AG09319 (cell line): ENCODE measurements at places on chromosomes 2 and 18.

- no peak for DNase-seq
Observed at GRCh38 chr18:78857314-78858150, 122.1 kb upstream of the SALL3 start.

- no peak for DNase-seq
Observed at GRCh38 chr2:223095207-223095606, 43.2 kb downstream of the KCNE4 start.

DNA sequence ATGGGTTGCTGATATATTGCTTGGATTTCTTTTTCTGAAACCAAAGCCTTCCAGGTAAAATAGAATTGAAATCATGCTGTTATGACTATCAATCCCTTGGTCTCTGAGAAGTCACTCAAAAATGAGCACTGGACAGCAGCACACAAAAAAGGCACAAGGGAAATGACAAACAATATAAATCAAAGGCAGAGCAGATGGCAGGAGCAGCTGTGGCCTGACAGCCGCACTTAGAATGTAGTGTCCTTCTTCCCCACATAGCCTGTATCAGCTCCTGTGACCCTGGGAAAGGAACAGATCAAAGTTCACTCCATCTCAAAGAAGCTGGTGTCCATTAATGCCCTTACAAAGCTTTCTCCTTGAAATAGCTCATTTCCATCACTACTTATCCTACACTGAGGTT is 326.7 kb downstream of the SUCLG1 start:
- DNase-seq: no peak

GRCh38 chr2:240095556-240096523 is 40.3 kb downstream of the COPS9 start:
- no peak for DNase-seq

DNA sequence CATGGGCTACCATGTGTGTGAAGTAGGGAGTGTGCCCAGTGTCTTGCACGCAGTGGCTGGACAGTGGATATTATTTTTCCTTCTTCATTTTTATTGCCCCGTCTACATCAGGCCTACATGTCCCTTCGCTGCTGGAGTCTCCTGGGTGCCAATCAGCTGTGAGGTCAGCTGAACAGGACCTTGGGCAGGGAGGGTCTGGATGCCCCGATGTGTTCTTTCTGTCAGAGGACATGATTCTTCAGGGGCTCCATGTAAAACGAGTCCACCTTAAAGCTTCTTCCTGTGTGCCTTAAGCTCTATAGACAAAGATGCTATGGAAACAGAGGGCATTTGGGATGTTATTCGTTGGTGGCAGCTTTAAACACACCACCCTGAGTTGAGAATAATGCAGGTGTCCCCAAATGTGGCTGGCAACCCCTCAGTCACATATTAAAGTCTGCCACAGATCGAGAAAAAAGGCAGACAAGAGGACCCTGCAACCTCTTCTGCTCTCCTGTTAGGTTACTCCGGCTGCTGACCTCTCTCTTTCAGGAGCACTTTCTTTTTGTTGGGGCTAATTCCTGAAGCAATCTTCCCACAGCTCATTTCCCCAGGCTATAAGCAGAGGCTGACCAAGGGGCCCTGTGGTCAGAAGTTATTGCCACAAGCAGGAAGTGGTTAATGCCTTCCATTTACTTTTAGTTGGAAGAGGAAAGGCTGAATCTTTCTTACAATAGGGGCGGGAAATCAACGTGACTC is 20.0 kb downstream of the GREB1 start:
- DNase-seq: no peak

DNA sequence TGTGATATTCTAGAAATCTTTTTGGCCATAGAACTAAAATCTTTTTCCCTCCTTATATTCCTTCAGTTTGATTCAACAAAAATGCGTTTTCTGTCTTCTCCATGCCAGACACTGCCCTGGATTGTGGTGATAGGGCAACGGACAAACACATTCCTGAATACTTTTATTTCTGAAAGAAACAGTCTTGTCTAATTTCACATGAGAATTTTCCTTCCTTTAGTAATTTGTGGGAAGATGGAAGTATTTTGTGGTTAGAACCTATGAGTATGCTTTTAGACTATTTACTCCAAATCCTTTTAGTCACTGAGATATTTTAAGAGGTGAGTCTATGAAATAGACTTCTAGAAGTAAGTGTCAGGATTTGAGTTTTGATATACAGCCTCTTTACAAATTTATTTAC is 49.6 kb downstream of the COL5A2 start:
- peak; percentile 61 for DNase-seq
